ENCODE measurements at places on chromosomes 7 and 10. TPM values are rescaled to one million over a fixed set of nuclear protein-coding genes. Genes with fewer than 3 reads are reported as not detected.

DNA sequence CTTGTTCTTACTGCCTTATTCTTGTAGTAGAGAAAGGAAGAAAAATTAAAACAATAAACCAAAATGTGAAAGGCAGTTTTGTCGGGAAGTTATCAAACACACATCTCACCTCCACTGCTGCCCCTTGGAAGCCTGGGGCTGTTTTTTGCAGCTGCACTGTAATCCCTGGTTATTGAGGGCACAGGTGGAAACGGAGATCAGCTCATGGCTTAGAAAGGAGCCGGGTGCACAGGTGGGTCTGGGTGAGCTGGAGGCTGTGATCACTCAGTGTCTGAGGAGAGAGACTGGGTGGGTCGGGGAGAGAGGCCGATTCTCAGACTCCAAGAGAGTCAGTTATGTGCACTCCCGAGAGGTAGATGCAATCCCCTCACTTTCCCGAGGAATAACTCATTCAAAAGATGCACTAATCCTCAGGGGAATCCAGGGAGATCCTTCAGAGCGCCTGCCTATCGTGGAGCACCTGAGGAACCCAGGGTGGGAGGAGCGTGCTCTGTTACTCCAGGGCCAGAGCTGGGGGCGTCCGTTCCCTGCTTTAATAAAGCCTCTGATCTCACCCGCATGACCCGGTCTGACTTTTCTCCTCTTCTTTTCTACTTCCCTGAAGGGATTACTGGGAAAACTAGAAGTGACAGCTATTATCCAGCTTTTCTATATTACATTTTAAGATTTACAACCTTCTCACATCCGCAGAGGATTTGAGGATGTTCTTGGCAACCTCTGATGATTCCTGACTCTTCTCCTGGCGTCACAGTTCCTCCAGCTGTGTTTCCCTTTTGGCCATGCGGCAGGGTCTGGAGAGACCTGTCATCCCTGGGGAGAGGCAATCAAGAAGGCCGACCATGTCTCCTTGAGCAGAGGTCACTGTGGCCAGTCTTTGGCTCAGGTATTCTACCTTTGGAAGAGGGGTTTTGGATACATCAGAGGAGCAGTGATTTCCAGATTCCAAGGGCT lies 82.1 kb downstream of the CAMK1D start:
- no peak for DNase-seq

DNA sequence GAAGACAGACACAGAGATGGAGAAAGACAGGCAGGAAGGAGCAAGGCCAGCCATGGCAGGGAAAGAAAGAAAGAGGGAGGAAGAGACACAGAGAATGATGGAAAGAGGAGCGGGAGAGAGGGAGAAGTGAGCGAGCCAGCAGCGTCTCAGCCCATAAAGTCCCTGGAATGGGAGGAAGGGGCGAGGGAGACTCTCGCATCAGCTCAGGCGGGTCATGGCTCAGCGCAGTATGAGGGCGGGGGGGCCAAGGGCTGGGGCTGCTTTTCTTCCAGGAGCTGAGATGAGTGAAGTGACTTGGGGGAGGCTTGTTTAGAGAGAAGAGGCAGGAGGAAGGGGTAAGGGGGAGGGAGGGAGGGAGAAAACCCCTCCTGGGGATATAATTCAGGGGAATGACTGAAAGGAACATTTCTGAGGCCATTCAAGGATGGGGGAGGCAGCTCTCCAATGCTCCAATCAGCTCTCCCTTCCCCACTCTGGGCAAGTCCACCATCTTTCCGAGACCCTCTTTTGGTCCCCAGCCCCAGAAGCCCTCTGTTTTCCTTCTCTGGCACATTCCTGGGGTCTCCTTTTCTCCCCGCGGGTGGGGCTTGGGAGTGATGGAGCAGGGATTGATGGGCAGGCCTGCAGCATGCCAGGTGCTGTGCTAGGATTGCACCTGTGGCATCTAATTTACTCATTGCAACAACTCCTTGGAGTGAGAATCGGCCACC lies 87.9 kb downstream of the HIF1AN start:
- DNase-seq, result no peak

DNA sequence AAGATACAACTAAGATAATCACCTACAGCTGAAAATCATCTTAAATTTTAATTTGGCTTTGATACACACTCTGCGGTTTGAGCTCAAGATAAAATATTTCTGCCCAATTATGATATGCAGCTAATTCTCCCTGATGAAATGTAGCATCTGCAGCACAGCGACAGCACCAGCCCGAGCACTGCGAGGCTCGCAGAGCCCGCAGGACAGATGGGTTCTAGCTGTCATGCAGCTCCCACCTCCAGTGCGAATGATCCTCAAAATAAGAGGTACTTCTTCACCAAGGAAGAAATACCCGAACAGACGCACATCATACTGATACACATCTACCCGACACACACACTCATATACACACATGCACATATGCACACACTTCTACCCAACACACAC lies 457.6 kb downstream of the PTPRN2 start:
- DNase-seq, result no peak

DNA sequence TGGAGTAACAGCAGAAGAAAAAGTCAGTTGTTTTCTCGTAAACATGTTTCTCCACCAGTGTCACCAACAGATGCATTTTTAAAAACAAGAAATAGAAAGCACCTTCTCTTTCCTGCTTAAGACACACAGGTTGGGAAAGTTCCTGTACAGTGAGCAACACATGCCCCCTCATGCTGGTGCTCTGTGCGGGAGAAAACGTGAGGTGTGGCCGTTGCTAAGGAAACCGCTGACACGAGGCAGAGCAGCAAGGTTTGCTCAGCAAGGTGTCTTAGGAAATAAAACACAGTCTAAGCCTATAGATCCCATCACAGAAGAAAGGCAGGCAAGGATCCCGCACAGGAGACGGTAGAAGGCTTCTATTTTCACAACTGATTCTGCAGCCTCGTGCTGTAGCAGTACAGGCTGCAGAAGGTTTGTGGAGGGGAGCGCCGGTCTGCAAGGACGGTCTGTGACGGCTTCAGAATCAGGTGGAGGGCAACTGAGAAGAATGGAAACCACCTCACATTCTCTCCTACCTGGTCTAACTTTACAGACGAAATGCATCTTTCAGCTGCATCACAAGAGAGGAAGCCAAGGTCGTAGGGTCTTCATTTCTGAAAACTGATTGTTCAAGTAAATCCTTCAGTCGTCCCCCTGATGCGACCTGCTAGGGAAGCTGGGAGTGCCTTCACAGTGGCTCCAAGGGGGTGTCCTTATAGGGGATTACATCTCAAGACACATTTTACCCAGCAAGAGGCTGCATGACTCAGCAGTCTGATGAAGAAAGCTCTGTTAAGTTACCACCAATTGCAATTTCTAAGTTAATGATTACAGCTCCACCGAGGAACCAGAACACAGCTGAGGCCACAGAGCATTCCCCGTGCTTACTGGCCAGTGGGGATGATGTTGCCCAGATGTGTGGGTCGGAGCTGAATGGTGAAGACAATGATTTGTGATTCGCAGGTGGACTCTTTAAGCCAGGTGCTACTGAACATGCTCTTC lies 150.7 kb upstream of the KLF14 start:
- DNase-seq, result peak; percentile 92

GRCh38 chr7:117138981-117139380 lies 183.9 kb downstream of the WNT2 start:
- no peak for DNase-seq

GRCh38 chr10:124565565-124566221 lies 104.1 kb downstream of the LHPP start:
- no peak for DNase-seq

DNA sequence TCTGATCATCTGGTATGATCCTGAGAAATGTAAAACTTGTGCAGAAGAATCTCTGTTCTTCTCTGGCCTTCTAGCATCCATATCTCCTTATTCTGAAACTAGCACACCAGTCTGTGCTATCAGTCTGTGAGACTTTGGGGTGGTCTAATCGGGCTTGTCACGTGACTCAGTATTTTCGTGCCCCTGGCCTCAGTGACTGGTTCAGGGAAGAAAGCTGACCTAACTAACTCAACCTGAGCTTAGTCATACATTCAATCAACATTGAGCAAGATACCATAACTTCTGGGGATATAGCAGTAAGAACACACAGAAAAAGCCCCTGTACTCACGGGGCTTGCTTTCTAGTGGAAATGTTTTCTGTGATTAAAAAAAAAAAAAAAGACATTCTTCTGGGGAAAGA lies 109.3 kb downstream of the DKK1 start:
- DNase-seq, result no peak

- DNase-seq, result peak; percentile 74
Measured at GRCh38 chr7:47228386-47229014, 353.4 kb downstream of the TNS3 start.

- DNase-seq, result no peak
Measured at GRCh38 chr10:115402699-115403098, 309.5 kb downstream of the ATRNL1 start.

DNA sequence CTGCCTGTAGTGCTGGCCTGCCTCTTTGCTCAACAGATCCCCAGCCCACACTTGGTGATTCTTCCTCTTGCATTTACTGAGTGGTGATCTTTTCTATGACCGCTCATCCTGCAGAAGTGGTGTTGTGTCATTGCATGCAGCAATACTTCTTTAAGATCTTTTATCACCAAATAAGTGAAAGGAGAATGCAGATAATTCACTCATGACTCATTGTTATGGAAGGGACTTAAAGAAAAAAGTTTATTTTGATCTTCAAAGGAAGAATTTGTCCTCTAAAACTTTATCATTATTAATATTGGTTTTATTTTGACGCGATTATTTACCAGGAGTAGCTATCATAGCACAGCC lies 489.1 kb upstream of the CELF2 start:
- DNase-seq, result no peak

DNA sequence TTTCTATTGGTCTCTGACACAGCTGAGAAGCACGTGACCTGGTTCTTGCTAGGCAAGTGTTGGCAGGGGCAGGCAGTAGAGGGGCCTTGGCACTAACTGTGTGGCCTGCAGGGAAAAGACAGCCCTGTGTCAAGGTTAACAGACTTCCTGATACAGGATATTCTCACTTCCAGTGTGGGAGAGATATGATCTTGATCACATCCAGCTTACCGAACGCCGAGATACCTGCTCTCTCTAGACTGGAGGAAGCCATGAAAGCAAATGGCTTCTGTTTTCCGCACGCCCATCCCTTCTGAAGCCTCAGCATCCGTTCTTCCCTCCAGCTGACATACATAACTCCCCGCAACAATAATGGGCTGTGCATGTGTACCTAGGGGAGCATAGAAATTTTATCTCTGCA lies 79.4 kb downstream of the VSTM4 start:
- DNase-seq, result no peak

DNA sequence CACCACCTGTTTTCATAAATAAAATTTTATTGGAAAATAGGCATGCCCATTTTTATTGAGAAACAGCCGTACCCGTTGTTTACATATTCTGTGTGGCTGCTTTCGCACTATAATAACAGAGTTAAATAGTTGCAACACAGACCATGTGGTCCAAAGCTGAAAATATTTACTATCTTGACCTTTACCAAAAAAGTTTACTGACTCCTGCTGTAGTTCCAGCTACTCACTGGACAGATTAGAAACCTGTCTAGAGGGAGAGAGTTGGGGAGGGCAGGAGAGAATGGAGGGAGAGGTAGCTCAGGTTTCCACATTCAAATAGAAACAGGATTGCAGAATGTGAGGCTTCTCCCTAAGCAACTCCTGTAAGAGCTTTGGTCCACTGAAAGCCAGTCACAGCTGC lies 55.1 kb upstream of the GLCCI1 start:
- DNase-seq, result no peak

GRCh38 chr7:78018641-78019446 lies 220.3 kb downstream of the PHTF2 start:
- DNase-seq, result peak; percentile 51

- no peak for DNase-seq
Measured at GRCh38 chr7:118517275-118517674, 292.8 kb downstream of the ANKRD7 start.

GRCh38 chr10:103648251-103648635 lies 154.7 kb downstream of the NEURL1 start:
- DNase-seq, result no peak

DNA sequence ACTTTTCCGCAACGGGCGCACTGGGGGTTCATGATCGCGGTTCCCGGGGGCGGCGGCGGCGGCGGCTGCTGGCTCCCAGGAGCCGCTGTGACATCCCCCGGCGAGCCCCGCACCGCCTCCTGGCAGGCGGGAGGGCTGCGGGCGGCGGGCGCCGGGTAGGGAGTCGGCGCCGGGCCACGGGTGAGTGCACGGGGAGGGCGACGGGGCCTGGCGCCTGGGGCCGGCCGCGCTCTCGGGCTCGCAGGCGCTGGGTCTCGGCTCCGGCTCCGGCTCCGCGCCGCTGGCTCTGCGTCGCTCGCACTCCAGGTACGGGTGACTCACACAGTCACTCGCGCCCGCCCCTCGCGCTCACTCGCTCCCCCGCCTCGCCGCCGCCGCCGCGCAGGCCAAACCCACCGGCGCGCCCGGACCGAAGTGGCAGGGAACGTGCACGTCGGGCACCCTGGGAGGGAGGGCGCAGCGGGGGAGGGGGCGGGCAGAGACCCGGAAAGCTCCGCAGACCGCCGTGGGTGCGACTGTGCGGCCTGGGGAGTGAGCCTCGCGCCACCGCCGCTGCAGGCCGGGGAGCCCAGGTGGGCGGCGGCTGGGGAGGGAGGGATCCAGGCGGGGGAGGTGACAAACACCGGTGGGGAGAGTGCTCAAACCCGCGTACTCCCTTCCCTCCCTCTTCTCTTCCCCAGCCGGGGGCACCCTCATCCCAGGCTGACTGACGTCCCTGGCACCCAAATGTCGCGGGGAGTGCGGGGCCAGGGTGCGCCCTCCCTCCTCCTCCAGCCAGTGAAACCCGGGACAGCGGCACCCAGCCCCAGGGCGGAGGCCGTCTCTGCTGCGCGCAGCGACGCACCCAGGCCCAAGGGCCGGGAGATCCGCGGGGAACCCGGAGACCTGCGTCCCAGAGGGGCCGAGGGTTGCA lies 276.9 kb upstream of the NEBL start:
- DNase-seq, result peak; percentile 94

- DNase-seq, result no peak
Measured at GRCh38 chr7:92749832-92750446, 86.4 kb downstream of the CDK6 start.

DNA sequence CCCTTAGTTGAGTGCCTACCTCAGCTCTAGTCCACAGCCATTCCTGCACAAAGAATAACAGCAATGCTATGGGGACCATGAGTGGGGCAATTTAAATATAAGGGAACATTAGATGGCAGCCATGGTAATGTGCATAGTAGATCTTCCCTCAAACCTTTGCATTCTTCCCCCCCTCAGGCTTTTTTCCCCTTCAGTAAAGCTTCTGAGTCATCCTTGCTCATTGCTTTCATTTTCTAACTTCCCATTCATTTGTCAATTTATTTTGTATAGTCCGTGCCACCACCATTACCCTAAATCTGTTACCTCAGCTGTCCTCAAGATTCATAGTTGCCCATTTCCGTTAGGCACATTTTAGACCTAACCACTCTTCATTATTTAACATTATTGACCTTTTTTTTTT lies 10.7 kb downstream of the HECTD2 start:
- no peak for DNase-seq

- DNase-seq, result no peak
Measured at GRCh38 chr7:148434181-148434757, 156.3 kb upstream of the C7orf33 start.

RNLS gene
- 19.1 TPM for total RNA-seq

TMEM178B gene
- total RNA-seq, result 15.9 TPM

TBX20 gene
- not detected for total RNA-seq

WDR11 gene
- total RNA-seq, result 22.2 TPM

SDHAF3 gene
- 20.5 TPM for total RNA-seq

Measured in Caki2 (cell line).